Activated CD8-positive, alpha-beta T cell treated with anti-CD3 and anti-CD28 coated beads, Interleukin-2, amount 10 ng/mL, durations not matched to agents 7 days and 5 days (primary cell): ENCODE measurements at places on chromosomes 12 and 14. TPM values are rescaled to one million over a fixed set of nuclear protein-coding genes. Genes with fewer than 3 reads are reported as not detected.

The RAD9B gene
- total RNA-seq, result 2.3 TPM

The TAS2R30 gene
- total RNA-seq, result 3.2 TPM

The AMDHD1 gene
- 1.3 TPM for total RNA-seq

The TAS2R8 gene
- total RNA-seq, result not detected

The MSI1 gene
- not detected for total RNA-seq

The MTA1 gene
- total RNA-seq, result 109 TPM

The HVCN1 gene
- 30.8 TPM for total RNA-seq

The OTX2 gene
- total RNA-seq, result not detected

The BBS10 gene
- total RNA-seq, result 3.5 TPM

The SIX4 gene
- not detected for total RNA-seq

The KRT3 gene
- total RNA-seq, result not detected

The PDE3A gene
- total RNA-seq, result not detected

The DGLUCY gene
- 111 TPM for total RNA-seq

The KRT77 gene
- not detected for total RNA-seq

The SMCO3 gene
- total RNA-seq, result not detected

The EML1 gene
- not detected for total RNA-seq

The E2F7 gene
- 23.8 TPM for total RNA-seq

The LTA4H gene
- total RNA-seq, result 48.8 TPM

The IGFBP6 gene
- total RNA-seq, result 5.4 TPM

The PHC1 gene
- total RNA-seq, result 12.9 TPM

The PDZRN4 gene
- not detected for total RNA-seq

The KRT5 gene
- total RNA-seq, result not detected

The TAS2R20 gene
- 2.2 TPM for total RNA-seq

The ORMDL2 gene
- total RNA-seq, result 57.9 TPM

The B3GNT4 gene
- 0.90 TPM for total RNA-seq

The OASL gene
- 29.2 TPM for total RNA-seq

The TAS2R50 gene
- 0.95 TPM for total RNA-seq

The C12orf60 gene
- 1.5 TPM for total RNA-seq

The CNTN1 gene
- not detected for total RNA-seq

The OAS2 gene
- 242 TPM for total RNA-seq

The DERA gene
- 23.1 TPM for total RNA-seq

The SYNDIG1L gene
- not detected for total RNA-seq

The TAS2R42 gene
- not detected for total RNA-seq

The TAS2R14 gene
- total RNA-seq, result 2.4 TPM

The FOXN3 gene
- 70.3 TPM for total RNA-seq

The LHX5 gene
- total RNA-seq, result not detected

The ITGA5 gene
- total RNA-seq, result 69.1 TPM

The SOX5 gene
- not detected for total RNA-seq

The CREBL2 gene
- 13.2 TPM for total RNA-seq

The TMEM121 gene
- 8.6 TPM for total RNA-seq

The ART4 gene
- not detected for total RNA-seq

The TOMM20L gene
- total RNA-seq, result not detected

The FGF23 gene
- not detected for total RNA-seq

The AVPR1A gene
- not detected for total RNA-seq

The FLVCR2 gene
- 0.79 TPM for total RNA-seq

The ADAM21 gene
- total RNA-seq, result not detected

The CLMN gene
- total RNA-seq, result 1.6 TPM
